ENCODE measurements at places on chromosomes 12 and 14.

- no peak for DNase-seq
Measured at GRCh38 chr12:27394676-27395075, 51.9 kb upstream of the SMCO2 start.

- no peak for DNase-seq
Measured at GRCh38 chr12:101685092-101685491, 12.3 kb upstream of the CHPT1 start.

GRCh38 chr12:24425601-24425970, 476.1 kb upstream of the SOX5 start:
- no peak for DNase-seq

GRCh38 chr14:99939421-99939820, 125.8 kb upstream of the EVL start:
- no peak for DNase-seq

DNA sequence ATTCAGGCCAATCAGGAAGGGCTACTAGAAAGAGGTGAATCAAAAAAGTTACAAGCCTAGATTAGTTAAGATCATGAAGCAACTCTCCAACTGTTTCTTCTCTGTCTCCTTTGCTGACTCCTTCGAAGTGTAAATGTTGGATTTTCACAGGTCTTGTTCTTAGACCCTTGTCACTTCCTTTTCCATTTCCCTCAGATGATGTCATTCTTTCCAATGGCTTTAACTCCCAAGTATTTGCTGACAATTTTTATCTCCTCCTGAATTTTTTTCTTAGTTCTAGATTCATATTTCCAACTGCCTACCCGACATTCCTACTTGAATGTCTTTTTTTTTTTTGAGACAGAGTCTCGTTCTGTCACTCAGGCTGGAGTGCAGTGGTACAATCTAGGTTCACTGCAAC, 10.8 kb downstream of the GAS2L3 start:
- DNase-seq: no peak

DNA sequence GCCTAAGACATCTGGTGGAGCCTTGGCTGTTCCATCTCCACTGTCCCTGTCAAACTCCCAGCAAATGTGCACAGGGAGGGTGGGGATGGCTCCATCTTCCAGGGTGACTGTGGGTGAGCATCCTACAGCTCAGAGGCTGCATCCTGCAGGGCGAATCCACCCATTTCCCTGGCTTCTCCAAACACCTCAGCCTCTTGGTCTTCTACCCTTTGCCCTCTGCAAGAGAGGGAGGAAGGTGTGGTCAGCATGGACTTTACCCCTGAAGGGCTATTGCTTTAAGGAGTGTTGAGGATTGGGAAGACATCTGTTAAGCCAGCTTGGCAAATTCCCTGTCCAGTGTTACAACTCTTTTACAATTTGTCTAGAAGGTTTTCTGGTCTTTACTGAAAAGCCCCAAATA, 23.1 kb upstream of the DGLUCY start:
- DNase-seq: no peak

- no peak for DNase-seq
Measured at GRCh38 chr12:121090586-121091514, 41.8 kb upstream of the P2RX7 start.

DNA sequence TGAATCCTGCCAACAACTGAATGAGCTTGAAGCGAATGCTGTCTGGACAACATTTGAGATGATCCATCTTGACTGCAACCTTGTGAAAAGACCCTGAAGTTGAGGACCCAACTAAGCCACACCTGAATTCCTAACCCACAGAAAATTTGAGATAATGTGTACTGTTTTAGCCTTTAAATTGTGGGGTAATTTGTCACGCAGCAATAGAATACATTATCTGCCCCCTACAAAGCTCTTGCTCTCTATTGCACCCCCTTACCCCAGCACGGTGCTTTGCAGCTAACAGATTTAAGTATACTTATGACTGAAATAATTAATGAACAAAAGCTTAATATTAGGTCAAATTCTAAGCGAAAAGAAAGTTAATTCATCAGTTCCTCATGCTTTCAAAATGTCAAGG, 1.6 kb downstream of the POLE2 start:
- DNase-seq: no peak

DNA sequence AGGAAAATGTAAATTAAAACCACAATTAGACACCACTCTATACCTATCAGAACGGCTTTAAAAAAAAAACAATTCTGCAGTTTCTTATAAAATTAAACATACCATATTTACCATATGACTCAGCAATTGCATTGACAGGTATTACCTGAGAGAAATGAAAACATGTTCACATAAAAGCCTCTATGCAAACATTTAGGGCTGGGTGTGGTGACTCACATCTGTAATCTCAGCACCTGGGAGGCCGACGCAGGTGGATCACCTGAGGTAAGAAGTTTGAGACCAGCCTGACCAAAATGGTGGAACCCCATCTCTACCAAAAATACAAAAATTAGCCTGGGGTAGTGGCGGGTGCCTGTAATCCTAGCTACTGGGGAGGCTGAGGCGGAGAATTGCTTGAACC, 41.1 kb downstream of the SPTB start:
- DNase-seq: no peak

DNA sequence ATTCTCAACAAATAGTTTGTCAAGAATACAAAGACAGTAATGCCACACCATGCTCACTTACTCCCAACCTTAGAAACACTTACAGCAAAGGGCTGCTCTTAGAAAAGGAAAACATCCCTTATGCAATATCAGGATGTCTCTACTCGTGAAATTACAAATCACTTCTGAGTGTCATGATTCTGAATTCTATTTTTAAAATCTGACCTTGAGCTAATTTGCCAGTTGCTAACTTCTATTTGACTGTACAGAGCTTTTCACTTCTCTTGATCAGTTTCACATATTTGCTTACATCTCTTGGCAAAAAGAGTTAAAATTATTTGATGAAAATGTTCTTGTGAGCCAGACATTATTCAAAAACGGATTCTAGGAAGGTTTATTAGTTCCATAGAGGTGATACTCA, 136.7 kb upstream of the SLC35F4 start:
- DNase-seq: no peak

DNA sequence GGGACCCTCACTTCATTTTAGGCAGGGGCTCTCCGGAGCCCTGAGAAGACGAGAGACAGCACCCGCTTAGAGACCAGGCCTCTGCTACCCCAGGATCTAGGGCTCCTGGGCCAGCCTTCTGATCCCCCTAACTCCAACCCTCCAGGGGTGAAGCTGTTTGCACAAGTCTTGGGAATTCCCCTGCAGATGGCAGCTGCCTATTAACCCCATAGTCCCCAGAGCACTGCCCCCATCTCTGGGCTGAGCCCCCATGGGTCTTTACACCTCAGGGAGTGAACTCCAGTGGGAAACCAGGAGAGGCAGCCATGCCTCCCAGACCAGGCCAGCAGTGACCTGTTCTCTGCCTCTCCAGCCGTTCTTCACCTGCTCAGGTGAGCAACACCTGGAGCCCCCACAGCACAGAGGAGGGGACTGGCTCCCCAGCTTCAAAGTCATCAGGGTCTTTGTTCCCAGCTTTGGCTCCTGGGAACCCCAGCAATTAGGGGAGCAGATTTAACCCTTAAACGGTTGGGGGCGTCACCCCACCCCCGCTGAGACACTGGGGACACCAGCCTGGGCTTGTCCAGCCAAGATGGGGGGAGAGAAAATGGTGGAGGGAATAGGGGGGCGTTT, 2.3 kb downstream of the WNT10B start:
- no peak for DNase-seq

- no peak for DNase-seq
Measured at GRCh38 chr12:40033242-40033630, 72.6 kb downstream of the SLC2A13 start.

- no peak for DNase-seq
Measured at GRCh38 chr12:74685385-74685784, 147.8 kb downstream of the ATXN7L3B start.

GRCh38 chr12:103331643-103332042, 164.1 kb downstream of the C12orf42 start:
- DNase-seq: no peak

- no peak for DNase-seq
Measured at GRCh38 chr14:74863274-74863673, 12.7 kb downstream of the PROX2 start.

DNA sequence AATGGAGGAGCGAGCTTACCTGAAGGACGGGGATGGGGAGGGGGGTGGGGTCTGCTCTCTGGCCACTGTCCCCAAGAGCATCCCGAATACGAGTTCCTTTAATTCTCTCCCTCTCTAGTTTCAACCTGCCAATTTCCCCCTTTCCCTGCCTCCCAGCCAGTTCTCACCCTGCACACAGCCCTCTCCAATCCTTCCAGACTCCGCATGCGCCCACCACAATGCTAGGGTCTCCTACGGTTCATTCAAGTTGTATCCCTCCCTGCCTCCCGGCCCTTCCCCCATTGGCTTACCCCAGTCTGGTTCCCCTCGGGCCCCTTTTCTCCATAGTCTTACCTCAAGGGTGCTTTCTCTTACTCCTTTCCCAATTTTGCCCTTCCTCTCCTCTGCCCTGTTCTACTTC, 708 bp upstream of the IGFBP6 start:
- no peak for DNase-seq

GRCh38 chr12:70628701-70629480, 8.3 kb downstream of the PTPRB start:
- DNase-seq: no peak

DNA sequence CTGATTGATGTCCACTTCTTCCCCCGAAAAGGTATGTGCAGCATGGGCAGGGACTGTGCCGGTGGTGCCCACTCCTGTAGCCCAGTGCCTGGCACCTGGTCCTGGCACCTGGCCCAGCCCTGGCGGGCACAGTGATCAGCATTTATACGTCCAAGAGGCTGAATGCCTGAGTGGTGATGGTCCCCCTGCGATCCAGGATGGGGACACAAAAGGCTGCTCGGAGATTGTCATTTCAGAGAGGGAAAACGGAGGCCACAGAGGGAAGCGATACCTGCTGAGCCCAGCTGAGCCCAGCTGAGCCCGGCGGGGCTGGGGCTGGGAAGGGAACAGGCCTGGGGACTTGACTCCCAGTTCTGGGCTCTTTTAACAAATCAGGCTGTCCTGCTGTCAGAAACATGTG, 55.8 kb downstream of the PRIMA1 start:
- DNase-seq: no peak

GRCh38 chr12:43861840-43862150, 25.9 kb downstream of the TMEM117 start:
- no peak for DNase-seq

DNA sequence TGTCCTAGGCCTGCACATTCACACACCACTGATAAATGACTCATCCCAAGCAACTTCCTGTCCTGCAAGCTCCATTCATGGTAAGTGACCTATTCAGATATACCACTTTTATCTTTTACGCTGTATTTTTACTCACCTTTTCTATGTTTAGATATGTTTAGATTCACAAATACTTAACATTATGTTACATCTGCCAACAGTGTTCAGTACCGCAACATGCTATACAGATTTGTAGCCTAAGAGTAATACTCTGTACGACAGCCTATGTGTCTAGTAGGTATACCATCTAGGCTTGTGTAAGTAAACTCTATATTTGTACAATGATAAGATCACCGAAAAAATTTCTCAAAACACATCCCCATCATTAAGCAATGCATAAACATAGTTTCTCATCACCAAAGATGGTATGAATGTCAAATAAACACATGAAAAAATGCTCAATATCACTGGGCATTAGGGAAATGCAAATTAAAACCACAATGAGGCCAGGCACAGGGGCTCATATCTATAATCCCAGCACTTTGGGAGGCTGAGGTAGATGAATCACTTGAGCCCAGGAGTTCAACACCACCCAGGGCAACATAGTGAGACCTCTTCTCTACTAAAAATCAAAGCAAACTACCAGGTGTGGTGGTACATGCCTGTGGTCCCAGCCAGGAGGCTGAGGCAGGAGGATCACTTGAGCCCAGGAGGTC, 20.7 kb downstream of the ATXN2 start:
- no peak for DNase-seq

DNA sequence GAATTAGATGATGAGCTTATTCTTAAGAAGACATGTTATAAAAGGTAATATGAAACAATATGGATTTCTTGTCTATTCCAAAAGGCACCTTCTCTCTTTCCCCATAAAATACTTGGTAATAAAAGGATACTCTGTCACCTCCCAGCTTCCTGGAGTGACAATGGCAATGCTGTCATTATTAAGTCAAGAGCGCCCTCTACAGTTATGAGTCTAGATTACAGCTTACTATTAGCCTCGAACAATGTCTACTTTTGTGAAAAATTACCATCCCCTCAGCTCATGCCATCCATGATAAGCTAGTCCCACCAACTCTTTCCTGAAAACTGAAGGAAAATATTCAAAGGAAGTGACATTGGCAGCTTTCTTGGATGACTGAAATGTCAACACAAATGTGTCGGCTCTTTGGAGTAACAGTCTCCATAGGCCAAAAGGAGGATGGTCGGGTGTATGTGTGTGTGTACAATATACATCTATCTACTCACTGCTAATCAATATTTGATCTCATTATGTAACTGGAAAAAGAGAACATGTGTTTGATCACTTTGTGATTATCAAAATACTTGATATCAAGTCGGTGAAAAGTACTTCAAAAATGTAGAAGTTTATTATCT, 48.7 kb upstream of the CDKN3 start:
- no peak for DNase-seq

- no peak for DNase-seq
Measured at GRCh38 chr14:100440758-100441203, 117.6 kb downstream of the SLC25A47 start.

- DNase-seq: no peak
Measured at GRCh38 chr12:76346798-76347420, 1.3 kb downstream of the BBS10 start.

GRCh38 chr12:54598970-54599369, 10.5 kb upstream of the PPP1R1A start:
- DNase-seq: no peak

Data from activated gamma-delta T cell treated with Interleukin-2 at 50 U/mL for 16 hours (primary cell).